ENCODE measurements at places on chromosomes 3 and 15. TPM values are rescaled to one million over a fixed set of nuclear protein-coding genes. Genes with fewer than 3 reads are reported as not detected.

The CYB561D2 gene
- total RNA-seq: 16.8 TPM

The SOX14 gene
- total RNA-seq: not detected

The TRANK1 gene
- total RNA-seq: 10.6 TPM

The CD86 gene
- total RNA-seq: 10.6 TPM

The LRRC31 gene
- total RNA-seq: 1.00 TPM

The RETNLB gene
- not detected for total RNA-seq

The GLT8D1 gene
- 70.2 TPM for total RNA-seq

The GRM7 gene
- not detected for total RNA-seq
